ENCODE measurements at places on chromosomes 6 and 20.

- DNase-seq = no peak
Measured at GRCh38 chr6:139161169-139161568, 26.3 kb downstream of the HECA start.

DNA sequence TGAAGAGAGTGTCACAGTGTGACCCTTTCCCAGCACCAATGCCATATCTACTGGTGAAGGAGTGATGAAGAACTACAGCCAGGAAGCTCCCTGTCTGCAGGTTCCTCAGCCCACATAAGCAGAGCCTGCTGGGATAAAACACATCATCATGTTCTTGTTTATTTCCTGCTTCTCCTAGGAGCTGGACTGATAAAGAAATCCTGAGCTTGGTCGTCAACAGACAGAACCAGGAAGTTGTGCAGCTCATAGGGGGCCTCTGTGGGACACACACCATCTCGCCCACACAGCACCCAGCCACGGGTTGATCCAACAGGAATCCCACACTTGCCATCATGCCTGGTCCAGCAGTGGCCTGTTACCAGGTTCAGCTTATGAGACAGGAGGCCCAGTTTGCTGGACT is 2.8 kb upstream of the CSTL1 start:
- DNase-seq = no peak

DNA sequence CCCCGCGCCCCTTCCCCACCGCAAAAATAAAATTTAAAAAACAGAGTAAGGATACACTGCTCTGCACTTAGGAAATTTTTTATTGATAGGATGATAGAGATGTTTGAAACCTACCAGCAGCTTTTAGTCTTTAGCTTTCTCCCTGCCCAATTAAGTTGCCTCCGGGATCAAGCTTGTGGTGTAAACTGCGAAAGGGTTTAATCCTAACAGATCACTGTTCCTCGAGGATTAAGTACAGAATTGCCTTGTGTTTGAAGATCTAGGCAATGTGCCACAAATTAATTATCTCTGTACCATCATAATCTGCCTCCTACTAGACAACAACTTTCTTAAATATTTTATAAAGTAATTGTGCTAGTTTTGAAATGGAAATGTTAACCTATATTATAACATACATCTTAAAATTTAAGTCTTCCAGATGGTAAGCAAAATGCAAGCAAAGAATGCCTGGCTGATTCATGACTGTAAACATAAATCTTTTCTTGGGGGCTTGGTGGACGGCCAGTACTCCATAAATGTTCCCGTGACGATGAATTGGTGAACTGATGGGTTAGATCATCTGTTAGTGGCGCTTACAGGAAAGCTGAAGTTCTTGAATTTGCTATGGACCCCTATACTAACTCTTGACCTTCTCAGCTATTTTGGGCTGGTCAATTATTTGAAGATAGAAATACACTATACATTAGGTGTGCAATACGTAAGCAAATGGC is 58.0 kb upstream of the ARHGAP18 start:
- no peak for DNase-seq

- no peak for DNase-seq
Measured at GRCh38 chr6:153437193-153437592, 306.1 kb upstream of the RGS17 start.

- DNase-seq = no peak
Measured at GRCh38 chr20:57653546-57653900, 33.3 kb upstream of the ZBP1 start.

GRCh38 chr6:7979831-7980230 is 69.2 kb upstream of the TXNDC5 start:
- no peak for DNase-seq

GRCh38 chr20:37468886-37469285 is 52.2 kb upstream of the NNAT start:
- DNase-seq = no peak

DNA sequence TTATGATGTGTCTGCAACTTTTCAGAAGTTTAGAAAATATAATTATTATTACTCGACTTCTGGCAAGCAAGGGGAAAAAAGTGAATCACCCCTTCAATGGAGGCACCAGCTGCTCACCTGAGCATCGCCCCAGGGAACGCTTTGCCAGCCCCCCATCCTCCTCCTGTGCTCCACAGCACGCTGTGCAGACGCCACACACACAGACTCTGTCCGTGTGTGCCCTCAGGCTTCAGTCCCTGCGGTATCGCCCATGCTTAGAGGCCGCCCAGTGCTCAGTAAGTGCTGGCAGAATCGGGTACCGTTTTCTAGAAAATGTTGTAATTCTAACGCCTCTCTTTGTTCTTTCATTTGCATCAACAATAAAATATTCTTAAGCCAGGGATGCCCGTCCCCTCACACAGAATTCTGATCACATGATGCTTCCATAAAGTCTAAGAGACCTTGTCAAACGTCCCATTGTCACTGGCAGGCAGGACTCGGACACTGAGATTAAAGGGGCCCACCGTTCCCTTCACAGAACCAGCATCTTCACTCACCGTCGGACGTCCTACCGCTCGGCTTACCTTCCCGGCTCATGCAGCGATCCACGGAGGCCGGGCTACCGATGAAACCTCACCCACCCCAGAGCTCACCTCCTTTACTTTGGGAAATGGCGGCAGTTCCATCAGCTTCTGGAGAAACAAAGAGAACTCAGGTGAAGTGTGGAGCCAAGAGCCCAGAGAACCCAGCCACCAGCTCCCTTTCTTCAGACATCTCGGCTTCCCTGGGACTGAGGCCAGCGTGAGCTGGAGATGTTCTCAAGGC is 105.5 kb downstream of the DLL1 start:
- DNase-seq = no peak

GRCh38 chr20:60070791-60071190 is 112.6 kb downstream of the CDH26 start:
- DNase-seq = no peak

DNA sequence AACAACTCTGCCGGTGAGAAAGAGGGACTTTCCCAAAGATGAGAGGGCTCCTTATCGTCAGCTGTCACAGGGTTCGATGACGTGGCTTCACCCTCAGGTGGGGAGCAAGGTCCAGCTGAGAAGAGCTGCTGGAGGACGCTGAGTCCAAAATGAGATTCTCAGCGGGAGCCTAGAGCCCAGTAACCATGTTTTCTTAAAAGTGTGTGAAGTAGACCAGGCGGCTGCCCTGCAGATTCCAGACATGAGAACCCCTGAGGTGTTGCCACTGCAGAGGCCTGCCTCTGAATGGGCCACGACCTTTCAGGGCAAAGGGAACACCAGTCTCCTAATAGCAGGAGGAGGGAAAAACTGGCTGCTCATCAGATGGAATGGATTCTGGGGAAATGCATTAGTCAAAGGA is 375.1 kb downstream of the BTBD9 start:
- no peak for DNase-seq

DNA sequence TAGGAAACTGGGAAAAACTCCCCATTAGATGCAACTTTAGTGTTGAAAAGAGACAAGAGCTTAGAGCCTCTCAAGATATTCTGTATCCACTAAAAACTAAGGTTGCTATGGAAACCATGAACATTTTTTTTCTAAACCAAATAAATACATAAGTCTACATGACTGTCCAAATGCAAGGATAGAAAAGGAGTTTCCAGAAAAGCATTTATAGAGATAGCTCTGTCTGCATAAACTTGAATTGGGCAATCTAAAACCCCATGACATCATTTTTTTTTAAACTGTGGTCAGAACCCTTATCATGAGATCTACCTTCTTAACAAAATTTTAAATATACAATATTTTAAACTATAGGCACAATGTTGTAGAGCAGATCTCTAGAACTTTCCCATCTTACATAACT is 36.4 kb upstream of the FAM83B start:
- DNase-seq = no peak

DNA sequence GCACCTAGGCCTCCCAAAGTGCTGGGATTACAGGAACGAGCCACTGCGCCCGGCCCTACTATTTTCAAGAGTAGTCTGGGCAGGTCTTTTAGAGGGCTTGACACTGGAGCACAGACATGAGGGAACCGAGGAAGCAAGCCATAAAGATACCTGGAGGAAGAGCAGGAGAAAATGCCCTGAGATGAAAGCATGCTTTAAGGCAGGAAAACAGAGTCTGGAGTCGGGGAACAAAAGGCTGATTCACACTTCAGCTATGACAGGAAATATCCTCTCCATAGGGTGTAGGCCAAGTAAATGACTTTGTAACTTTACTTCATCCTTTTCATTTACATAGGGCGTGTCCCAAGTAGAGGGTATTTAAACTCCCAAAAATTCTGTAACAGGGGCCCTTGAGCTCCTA is 4.3 kb upstream of the SERINC3 start:
- DNase-seq = no peak

GRCh38 chr20:34274694-34275093 is 28.5 kb downstream of the AHCY start:
- no peak for DNase-seq

GRCh38 chr6:106925948-106926347 is 48.6 kb downstream of the CD24 start:
- DNase-seq = peak; percentile 41

DNA sequence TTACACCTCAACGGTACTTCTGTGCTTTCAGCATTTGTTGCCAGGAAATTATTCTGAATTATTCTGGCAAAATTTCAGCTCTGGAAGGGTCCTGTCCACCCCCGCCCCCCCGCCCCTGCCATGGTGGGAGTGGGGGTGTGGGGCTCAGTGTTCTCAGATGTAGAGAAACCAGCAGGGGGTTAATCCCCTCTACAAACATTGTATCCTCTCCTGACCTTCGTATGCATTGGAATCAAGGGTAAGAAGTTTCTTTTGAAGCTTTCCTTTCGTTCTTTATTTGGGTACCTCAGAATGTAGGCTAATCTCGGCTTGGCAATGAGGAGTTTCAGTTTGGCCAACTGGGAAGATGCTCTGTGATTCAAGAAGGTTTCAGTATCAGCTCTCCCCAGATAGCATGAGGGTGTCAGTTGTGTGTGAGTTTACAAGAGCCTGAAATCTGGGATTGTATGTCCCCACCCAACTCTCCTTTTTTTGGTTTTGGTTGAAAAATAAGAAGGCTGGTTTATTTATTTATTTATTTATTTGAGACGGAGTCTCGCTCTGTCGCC is 25.5 kb upstream of the OLIG3 start:
- DNase-seq = no peak

- no peak for DNase-seq
Measured at GRCh38 chr6:13687917-13688351, 23.7 kb downstream of the RANBP9 start.

DNA sequence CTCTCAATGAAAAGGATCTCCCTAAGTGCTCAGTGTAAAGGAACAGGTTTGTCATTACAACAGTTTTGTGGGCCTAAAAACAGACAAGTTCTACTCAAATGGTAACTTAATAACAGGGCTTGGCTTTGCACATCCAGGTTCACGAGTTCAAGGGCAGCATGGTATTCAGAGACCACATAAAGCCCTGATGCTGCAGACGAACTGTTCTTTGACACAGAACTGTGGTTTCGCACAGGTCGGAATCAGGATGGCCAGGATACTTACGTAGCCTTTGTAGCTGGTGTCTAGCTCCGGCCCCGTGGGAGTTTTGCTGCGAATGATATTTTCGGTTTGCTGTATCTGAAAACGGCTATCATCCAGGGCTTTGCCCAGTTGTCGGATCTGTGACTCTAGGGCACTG is 335.9 kb downstream of the ESR1 start:
- DNase-seq = no peak

GRCh38 chr6:71088166-71088565 is 131.3 kb upstream of the B3GAT2 start:
- no peak for DNase-seq

GRCh38 chr6:23704479-23705052 is 421.4 kb upstream of the NRSN1 start:
- DNase-seq = peak; percentile 55

GRCh38 chr20:36051318-36052116 is 83.1 kb downstream of the CNBD2 start:
- no peak for DNase-seq

- no peak for DNase-seq
Measured at GRCh38 chr6:145352382-145353080, 382.8 kb downstream of the EPM2A start.

GRCh38 chr20:46810448-46811223 is 84.0 kb upstream of the EYA2 start:
- DNase-seq = peak; percentile 93

DNA sequence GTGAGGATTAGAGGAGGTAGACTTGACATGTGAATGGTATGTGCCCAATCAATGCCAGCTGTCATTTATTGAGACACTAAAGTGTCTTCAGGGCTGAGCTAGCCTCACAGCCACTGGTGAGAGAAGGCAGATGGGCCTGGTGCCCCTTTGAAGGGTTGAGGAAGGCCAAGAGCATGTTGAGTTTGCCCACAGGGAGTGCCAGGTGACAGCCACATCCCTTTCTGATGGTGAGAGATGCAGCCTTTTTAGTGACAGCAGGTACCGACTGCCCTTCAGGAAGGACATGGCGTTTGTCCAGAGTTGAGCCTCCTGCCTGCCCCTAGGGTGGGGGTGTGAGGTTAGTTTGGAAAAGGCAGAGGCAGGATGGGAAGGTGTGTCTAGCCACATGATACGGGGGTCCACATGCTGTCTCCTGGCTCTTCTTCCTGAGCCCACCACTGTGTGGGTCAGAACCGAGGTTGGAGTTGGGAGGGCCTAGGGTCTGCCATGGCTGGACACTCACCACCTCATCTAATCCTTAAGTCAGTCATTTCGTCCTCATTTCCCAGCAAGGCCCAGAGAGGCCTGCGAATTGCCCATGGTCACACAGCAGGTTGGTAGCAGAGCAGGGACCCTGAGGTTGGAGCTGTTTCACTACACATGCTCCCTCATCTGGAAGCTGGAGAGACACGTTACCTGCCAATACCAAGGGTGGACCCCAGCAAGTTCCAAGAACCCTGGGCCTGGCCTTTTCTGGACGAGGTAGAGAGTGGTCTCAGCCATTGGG is 32.5 kb downstream of the SPDEF start:
- DNase-seq = no peak

- DNase-seq = no peak
Measured at GRCh38 chr20:62644044-62644795, 1.9 kb downstream of the SLCO4A1 start.

GRCh38 chr6:133903855-133904254 is 14.9 kb downstream of the TCF21 start:
- DNase-seq = no peak

- no peak for DNase-seq
Measured at GRCh38 chr6:133590196-133590595, 298.7 kb upstream of the TCF21 start.

DNA sequence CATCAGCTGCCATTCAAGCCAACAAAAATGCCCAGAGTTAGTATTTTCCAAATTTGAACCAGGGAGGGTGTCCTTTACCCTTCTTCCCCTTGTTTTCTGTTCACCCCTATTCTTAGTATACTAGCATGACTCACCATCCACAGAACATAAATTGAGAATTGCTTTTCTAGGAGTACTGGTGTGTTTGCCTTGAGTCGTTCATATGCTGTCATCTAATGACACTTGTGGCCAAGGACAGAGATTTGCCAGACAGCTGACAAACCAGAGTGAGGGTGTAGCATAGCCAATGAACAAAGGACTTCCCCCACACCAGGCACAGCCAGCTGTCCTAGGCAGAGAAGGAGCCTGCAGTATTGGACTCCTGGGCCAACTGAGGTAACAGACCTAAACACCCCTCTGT is 62.2 kb downstream of the FILIP1 start:
- DNase-seq = no peak

GRCh38 chr6:89385846-89386245 is 26.2 kb downstream of the RRAGD start:
- no peak for DNase-seq

Measured in NCI-H2171 treated with DMSO at 0.1 percent for 48 hours (cell line).